Mammary epithelial cell (primary cell): ENCODE measurements at places on chromosomes 2 and 18. TPM values are rescaled to one million over a fixed set of nuclear protein-coding genes. Genes with fewer than 3 reads are reported as not detected.

The CTDSP1 gene
- 79.1 TPM for polyA plus RNA-seq

The RAX gene
- not detected for polyA plus RNA-seq

The DSC3 gene
- polyA plus RNA-seq, result 50.2 TPM

The PLEK gene
- 0.07 TPM for polyA plus RNA-seq

The PARD3B gene
- polyA plus RNA-seq, result 0.19 TPM

The KHK gene
- 1.6 TPM for polyA plus RNA-seq

The RAB6C gene
- 0.05 TPM for polyA plus RNA-seq

The DSG2 gene
- 107 TPM for polyA plus RNA-seq

The ATP6V1C2 gene
- 0.01 TPM for polyA plus RNA-seq

The POTEJ gene
- not detected for polyA plus RNA-seq

The FN1 gene
- 3,880 TPM for polyA plus RNA-seq

The AP1S3 gene
- polyA plus RNA-seq, result 26.0 TPM

The LBX2 gene
- 0.10 TPM for polyA plus RNA-seq

The ASTL gene
- polyA plus RNA-seq, result not detected

The ALLC gene
- not detected for polyA plus RNA-seq
